ENCODE measurements at places on chromosomes 7 and 10. TPM values are rescaled to one million over a fixed set of nuclear protein-coding genes. Genes with fewer than 3 reads are reported as not detected.

- no peak overlapping the region for H3K27ac ChIP-seq
- peaks cover 10% of the 10 kb centered on the region for H3K4me1 ChIP-seq
- no peak overlapping the region for H3K4me3 ChIP-seq
- peaks cover 15% of the 10 kb centered on the region for H3K27me3 ChIP-seq
- H3K36me3 ChIP-seq, result no peaks in the 10 kb centered on the region
- DNase-seq, result no peak
Measured at GRCh38 chr7:98213888-98214810, 2.9 kb downstream of the BHLHA15 start.

- H3K27ac ChIP-seq, result no peak overlapping the region
- DNase-seq, result no peak
- H3K27me3 ChIP-seq, result peaks cover 67% of the 10 kb centered on the region
- H3K4me1 ChIP-seq, result peaks cover 27% of the 10 kb centered on the region
- H3K36me3 ChIP-seq, result no peaks in the 10 kb centered on the region
Measured at GRCh38 chr7:291373-292092, 1.6 kb downstream of the FOXL3 start.

DNA sequence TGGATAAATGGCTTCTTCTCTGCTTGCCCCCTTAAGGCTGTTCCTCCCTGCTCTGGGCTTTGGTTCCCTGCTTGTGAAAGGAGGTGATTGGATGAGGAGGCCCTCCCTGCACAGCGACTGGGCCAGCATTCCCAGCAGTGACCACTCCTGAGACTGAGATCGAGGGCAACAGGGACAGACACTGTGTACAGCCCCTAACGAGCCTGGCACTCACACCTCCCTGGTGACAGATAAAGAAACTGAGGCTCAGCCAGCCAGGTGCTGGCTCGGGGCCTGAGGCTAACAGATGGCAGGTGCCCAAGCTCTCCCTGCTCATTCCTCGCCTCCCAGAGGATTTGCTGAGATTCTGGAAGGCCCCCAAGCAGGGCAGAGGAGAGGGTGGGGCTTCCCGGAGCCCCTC lies 12.0 kb upstream of the AQP1 start:
- DNase-seq, result no peak
- H3K4me3 ChIP-seq, result no peak overlapping the region

GRCh38 chr7:23476286-23477156 lies 6.2 kb upstream of the IGF2BP3 start:
- no peak for DNase-seq
- H3K4me1 ChIP-seq, result peaks cover 12% of the 10 kb centered on the region
- no peaks in the 10 kb centered on the region for H3K36me3 ChIP-seq
- no peak overlapping the region for H3K27ac ChIP-seq
- H3K4me3 ChIP-seq, result no peak overlapping the region

DNA sequence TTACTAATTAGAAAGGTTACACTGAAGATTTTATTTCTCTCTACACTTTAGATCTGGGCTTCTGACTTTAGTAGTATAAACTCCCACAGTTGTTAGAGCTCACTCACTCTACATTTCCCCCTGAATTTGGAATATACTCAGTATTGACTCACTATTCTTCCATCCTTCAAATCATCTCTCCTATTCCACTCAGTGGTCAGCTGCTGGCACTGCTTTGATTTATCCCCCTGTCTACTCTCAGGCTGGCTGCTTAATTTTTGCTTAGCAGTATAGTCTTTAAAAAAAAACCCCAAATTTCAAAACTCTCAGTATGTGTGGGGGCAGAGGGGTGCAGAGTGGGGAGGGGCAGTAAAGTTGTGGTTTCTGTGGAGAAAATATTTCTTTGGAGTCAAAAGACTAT lies 68.9 kb downstream of the CDK6 start:
- no peak overlapping the region for H3K4me3 ChIP-seq
- H3K27ac ChIP-seq, result peak overlapping the region; percentile 28
- no peaks in the 10 kb centered on the region for H3K27me3 ChIP-seq
- peaks cover 23% of the 10 kb centered on the region for H3K4me1 ChIP-seq

GRCh38 chr10:91024541-91024940 lies 103.7 kb upstream of the ANKRD1 start:
- H3K4me1 ChIP-seq, result no peaks in the 10 kb centered on the region
- no peaks in the 10 kb centered on the region for H3K27me3 ChIP-seq
- DNase-seq, result no peak
- no peak overlapping the region for H3K4me3 ChIP-seq
- no peaks in the 10 kb centered on the region for H3K36me3 ChIP-seq
- no peak overlapping the region for H3K27ac ChIP-seq

The MYH16 gene
- total RNA-seq, result not detected

The NOS3 gene
- 34.2 TPM for total RNA-seq

All from transverse colon (tissue), 4 donors.